ENCODE measurements at places on chromosomes 4 and X.

DNA sequence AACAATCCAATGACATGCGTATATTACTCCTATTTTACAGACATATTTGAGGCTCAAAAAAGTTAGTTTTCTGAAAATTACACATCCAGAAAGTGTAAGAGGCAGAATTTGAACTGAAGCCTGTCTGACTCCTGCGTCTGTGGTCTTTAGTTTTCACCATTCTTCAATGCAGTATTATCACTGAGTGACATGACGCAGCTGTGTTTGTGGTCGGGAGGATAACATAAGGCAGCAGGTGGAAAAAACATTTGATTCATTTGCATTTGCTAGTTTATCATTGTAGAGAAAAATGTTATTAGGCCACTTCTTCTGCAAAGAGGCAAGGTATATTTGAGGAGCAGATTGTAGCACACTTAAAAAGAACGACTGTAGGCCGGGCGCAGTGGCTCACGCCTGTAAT is 186.7 kb downstream of the TENM3 start:
- DNase-seq, result no peak

- DNase-seq, result no peak
Measured at GRCh38 chr4:158131027-158131426, 41.8 kb downstream of the GASK1B start.

- no peak for DNase-seq
Measured at GRCh38 chr4:88110826-88111225, 47.6 kb downstream of the ABCG2 start.

GRCh38 chr4:115824630-115825029 is 711.2 kb upstream of the NDST4 start:
- DNase-seq, result no peak

- DNase-seq, result no peak
Measured at GRCh38 chr4:54082168-54082567, 17.8 kb upstream of the CHIC2 start.

GRCh38 chr4:186722796-186723291 is 812 bp downstream of the FAT1 start:
- DNase-seq, result no peak

DNA sequence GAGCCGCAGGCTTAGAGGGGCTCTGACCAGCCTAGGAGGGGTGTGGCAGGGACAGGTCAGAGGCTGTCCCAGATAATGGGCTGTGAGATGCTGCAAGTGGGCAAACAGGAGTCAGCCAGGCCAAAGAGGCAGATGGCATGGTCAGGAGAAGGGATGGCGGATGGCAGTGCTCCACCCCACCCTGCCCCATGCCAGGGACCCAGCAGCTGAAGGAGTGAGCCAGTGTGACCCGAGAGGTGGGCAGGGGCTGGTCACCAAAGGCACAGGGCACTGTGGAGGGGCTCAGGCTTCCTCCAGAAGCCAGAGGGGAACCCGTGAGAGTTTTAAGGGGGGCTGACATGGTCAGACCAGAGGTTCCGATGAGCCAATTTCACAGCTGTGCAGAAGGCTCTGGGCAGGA is 96.9 kb downstream of the WFS1 start:
- no peak for DNase-seq

DNA sequence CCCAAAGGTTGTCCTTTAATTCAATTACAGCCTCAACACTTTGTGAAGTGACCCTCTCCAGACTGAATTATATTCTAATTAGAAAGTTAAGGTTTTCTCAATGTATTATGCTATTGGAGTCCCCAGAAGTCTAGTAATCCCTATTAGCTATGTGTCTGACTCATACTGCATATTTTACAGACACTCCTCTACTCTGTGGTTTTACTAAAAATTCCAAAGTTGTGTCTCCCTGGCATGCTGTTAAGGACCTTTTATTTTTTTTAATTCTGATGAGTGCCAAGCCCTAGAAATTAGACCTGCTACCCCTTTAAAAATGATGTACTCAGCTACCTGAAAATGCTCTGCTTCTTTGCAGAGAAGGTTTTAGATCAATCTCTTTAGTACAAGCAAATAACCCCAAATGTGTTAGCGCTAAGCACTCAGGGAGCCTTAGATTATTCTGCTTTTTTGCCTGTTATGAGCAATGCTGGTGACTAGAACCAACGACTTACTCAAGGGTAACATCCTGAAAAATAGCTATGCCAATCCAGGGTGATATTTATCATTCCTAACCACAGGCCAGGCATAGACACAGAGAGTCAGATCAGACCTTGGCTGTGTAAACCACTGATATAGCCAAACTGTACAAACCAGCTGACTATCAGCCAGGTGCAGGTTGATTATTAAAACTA is 26.1 kb upstream of the CXCL13 start:
- DNase-seq, result no peak

- no peak for DNase-seq
Measured at GRCh38 chr4:89868999-89869589, 25.6 kb upstream of the MMRN1 start.

- DNase-seq, result no peak
Measured at GRCh38 chr4:176906709-176907108, 114.0 kb upstream of the VEGFC start.

- DNase-seq, result no peak
Measured at GRCh38 chr4:100935090-100935489, 412.2 kb downstream of the PPP3CA start.

GRCh38 chrX:55919367-55920221 is 202.0 kb downstream of the RRAGB start:
- DNase-seq, result no peak

GRCh38 chrX:45803383-45803921 is 602.8 kb upstream of the DIPK2B start:
- DNase-seq, result no peak

- no peak for DNase-seq
Measured at GRCh38 chr4:11426731-11427120, 2.0 kb downstream of the HS3ST1 start.

DNA sequence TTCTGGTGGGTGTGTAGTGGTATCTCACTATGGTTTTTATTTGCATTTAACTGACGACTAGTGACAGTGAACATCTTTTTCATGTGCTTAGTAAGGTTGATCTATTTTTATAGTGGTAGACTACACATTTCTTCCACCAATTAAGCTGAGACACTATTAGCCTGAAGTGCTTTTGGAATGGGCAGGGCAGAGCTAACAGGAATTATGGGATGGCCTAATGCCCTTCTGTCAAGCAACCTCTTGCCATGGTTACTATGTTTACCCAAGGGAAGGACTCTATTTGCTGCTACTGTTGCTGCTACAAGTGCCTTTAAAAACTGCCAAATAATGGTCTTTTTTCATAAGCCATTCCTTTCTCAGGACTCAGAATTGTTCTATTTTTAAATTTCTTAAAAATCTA is 676.7 kb upstream of the ACTRT1 start:
- no peak for DNase-seq

GRCh38 chrX:64204701-64205440 is 637 bp downstream of the AMER1 start:
- peak; percentile 10 for DNase-seq

DNA sequence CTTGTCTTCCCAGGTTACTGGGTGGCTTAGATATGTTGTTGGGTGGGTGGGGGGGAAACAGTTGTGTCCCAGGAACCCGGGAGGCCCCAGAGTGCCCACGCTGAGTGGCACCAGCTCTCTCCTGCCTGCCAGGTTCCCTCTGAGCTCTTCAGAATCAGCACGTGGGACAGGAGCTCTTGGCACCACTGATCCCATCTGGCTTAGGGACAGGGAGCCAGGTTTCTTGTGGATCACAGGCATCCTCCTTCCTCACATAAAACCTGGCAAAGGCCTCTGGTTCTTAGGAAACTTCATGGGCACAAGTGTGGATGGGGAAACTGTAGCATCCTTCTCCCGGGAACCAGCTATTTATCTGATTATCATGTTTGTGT is 3.4 kb downstream of the GPR78 start:
- DNase-seq, result no peak

GRCh38 chrX:5236749-5237148 is 991.9 kb downstream of the NLGN4X start:
- DNase-seq, result no peak

- DNase-seq, result no peak
Measured at GRCh38 chrX:9770319-9770718, 4.7 kb upstream of the GPR143 start.

DNA sequence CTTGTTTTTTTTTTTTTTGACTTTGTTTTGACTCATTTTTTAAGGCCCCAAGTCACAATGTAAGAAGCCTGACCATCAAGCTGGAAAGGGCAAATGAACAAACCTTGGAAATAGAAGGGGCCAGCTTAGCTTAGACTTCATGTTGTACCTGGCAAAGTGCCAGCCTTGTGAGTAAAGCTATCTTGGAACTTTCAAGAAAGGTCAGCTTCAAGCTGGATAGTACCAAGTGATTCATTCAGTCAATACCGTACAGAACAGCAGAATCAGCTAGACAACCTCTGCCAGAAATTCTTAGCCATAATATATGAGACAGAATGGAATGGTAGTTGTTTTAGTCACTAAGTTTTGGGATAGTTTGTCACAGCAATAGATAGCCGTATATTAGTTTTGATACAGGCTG is 1492.2 kb upstream of the TENM3 start:
- no peak for DNase-seq

- no peak for DNase-seq
Measured at GRCh38 chrX:15943391-15943790, 88.8 kb upstream of the AP1S2 start.

GRCh38 chrX:16946971-16947562 is 609 bp downstream of the REPS2 start:
- no peak for DNase-seq

DNA sequence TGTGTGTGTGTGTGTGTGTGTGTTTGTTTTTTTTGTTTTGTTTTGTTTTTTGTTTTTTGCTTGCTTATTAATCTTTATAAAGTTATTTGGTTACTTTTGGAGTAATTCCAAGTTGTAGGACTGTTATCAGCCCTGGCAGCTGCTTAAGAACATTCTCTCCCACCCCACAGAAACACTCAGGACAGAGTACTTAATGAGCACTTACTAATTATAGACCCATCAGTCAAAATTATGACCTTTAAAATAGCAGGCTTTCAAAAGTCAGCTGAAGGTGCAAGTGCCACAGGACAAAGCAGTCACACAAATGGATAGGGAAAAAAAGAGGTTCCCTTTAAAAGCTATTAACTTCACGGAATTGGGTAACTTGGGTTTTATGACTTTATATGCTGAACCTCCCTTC is 69.0 kb downstream of the BEND2 start:
- DNase-seq, result no peak

- no peak for DNase-seq
Measured at GRCh38 chrX:140434347-140434746, 70.5 kb downstream of the SOX3 start.

GRCh38 chr4:174531486-174531885 is 9.2 kb upstream of the HPGD start:
- DNase-seq, result no peak

- DNase-seq, result no peak
Measured at GRCh38 chr4:168622600-168622999, 125.7 kb downstream of the PALLD start.

DNA sequence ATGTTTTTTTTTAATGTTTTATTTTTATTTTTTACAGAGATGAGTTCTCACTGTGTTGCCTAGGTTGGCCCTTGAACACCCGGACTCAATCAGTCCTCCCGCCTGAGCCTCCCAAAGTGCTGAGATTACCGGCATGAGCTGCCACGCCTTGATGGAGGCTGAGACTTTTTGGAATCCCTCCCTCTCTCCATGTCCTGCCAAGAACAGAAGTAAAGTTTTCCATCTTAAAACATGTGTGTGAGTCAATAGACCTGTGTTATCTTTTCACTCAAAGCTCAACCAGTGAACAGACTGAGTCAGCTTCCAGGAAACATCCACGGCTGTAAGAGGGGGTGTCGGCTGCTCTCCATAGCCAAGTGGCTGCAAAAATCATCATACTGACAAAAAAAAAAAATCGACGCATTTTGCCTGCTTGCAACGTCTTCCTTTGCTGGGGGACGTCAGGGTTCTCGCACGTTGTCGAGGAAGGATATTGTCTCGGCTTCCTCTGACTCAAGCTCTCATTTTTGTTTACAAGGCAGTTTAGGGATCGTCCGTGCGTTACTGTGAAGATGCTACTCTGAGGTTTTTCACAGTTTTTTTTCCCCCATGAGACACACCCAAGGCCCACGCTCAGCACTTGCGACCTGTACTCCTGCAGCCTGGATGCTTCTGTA is 10.0 kb upstream of the ASMTL start:
- peak; percentile 81 for DNase-seq

- DNase-seq, result no peak
Measured at GRCh38 chr4:100130491-100130890, 59.8 kb downstream of the DDIT4L start.

- DNase-seq, result no peak
Measured at GRCh38 chr4:125739760-125740159, 425.0 kb downstream of the FAT4 start.

DNA sequence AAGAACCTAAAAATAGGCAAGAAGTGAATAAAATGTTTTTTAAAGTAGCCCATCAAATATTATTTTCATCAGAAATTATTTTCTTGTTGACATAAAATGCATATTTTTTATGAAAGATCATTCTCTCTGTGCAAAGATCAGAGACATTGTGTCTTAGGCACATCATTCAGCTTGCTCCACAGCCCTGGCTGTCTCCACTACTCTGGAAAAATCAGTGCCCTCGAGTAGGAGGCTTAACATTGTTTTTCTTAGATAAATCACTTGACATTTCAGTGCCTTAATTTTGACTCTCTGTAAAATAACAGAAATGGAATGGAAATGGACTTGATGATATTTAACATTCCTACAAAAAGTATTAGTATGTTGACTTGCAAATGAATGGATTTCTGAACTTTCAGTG is 77.9 kb downstream of the FAT4 start:
- no peak for DNase-seq

GRCh38 chr4:165335163-165335703 is 7.8 kb downstream of the MSMO1 start:
- DNase-seq, result no peak

DNA sequence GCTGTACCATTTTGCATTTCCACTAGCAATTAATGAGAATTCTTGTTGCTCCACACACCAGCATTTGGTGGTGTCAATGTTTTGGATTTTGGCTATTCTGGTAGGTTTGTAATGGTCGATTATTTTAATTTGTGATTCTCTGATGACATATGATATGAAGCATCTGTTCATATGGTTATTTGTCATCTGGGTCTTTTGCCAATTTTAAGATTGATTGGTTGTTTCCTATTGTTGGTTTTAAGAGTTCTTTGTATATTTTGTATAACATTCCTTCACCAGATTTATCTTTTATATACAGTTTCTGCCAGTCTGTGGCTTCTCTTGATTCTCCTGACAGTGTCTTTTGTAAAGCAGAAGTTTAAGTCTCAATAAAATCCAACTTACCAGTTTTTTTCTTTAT is 18.5 kb upstream of the BDH2 start:
- DNase-seq, result no peak
